ENCODE measurements at places on chromosomes 5 and 9.
A peak's percentile ranks its signal among the peaks of the same experiment; 100 is the strongest.

GRCh38 chr5:219460-219863, 1.3 kb downstream of the SDHA start:
- no peak for DNase-seq

DNA sequence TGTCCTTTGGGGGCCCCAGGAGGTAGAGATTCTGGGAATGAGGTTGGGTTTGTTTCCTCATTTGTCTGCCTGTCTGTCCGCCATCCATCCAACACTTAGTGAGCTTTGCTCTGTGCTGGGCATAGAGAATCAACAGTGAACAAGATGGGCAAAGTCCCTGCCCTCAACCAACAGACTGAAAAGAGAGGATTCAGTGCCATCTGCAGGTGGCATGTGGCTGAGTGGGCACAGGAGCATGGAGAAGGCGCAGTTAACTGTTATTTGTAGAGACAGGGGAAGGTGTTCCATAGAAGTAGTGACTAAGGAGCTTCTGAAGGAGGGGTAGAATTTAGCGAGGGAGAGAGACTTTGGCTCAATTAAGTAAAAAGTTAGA, 23.1 kb downstream of the POLR1E start:
- no peak for DNase-seq

- no peak for DNase-seq
Observed at GRCh38 chr9:120846906-120847305, 4.2 kb upstream of the PSMD5 start.

DNA sequence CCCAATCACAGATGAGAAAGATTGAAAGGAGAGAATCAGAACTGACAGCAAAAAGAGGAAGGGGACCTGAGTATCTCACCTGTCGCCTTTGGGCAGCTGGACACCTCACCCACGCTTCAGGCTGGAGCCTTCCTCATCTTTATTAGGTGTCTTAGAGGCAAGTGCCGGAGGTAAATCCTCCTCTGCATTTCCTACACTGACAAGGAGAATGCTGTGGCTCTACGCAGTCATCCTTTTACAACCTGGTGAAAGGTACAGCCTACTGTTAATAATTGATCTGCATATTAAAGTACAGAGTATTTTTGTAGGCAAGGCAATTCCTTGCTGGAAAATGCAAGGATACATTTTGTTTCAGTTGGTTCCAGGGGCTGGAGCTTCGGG, 34.8 kb downstream of the PRLR start:
- no peak for DNase-seq

GRCh38 chr5:56908942-56909293, 478 bp upstream of the SETD9 start:
- peak; percentile 52 for DNase-seq

Data from H54 (cell line).